ENCODE measurements at places on chromosomes 4 and X.

DNA sequence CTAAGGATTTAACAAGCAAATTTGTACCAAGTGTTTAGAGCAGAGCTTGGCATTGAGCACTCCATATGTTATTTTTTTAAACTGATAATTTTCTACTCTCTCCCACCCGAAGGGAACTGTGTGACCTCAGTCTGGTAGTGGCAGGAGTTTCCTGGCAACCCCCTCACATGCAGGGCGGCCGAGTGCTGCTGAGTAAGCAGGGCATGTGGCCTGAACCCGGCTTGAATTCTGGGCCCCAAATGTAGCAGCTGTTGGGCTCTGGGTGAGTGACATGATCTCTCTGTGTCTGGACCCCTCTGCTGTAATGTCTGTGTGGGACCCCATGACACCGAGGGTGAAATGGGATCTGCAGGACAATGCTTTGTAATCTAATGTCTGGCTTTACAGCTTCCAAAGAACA is 13.6 kb upstream of the C4orf50 start:
- no peak for DNase-seq

DNA sequence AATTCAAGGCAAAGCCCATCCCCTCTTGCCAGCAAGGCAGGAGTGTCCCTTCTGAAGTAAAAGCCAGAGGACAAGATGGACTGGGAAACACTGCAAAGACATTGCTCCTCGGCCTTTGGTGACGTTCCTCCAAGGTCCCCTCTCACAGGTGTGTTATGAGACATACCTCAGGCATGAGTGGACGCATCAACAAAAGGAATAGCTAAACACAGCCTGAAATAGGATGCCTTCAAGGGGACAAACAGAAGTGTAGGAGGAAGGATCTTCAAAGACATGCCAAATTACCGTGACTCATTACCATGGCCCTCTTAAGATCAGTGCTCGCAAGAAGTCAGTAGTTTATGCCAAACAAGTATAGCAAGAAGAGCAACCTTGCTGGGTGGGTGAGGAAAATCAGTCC is 6.0 kb upstream of the IDS start:
- DNase-seq, result no peak

DNA sequence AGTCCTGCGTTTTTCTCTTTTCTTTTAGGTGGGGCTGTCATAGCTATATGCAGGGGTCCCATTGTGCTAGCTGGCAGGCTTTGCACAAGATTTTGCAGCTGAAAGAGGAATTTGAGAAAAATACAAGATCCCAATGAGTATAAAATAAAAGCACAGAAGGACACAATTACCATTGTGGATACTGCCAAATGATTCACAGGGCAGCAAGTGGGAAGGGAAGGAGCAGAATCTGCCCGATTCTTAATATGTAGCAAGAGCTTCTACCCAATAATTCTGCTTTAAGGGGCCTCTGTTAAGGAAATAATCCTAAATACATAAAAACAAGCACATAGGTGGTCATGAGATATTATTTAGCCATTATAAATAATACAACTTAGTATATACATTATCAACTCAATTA is 25.9 kb upstream of the ING2 start:
- DNase-seq, result no peak

DNA sequence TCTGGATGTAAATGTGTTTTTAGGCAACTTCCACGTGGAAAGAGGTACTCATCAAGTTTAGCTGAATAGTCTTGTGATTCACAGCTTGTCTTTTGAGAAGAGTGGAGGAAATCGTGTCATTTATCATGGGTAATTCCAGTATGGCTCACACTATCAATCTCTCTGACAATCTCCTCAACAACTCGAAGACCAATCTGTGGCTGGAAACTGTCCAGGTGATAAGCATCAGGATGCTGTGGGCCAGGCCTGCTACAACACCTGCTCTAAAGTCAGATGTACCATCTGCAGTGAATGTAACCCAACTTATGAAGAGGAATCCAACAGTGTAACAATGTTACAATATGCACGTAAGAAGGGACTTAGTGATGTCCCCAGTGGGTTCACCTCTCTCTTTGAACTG is 132.1 kb upstream of the GK2 start:
- DNase-seq, result no peak

DNA sequence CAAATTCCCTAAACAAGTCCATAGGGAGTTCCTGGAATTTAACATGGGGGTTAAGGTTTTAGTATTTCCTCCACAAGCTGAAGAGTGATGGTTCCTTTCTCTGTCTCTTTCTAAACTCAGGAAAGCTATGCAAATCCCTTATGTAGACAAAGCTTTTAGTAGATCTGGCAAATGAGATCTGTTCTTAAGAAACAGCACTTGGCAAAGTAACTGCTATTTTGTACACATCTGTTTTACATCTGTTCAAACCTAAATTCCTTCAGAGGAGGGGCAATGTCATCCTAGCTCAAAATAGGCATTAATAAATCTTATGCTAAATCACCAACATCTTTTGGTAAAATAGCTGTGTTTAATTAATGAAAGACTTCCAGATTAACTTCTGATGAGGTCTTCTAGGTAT is 137.8 kb upstream of the TBC1D9 start:
- DNase-seq, result no peak

DNA sequence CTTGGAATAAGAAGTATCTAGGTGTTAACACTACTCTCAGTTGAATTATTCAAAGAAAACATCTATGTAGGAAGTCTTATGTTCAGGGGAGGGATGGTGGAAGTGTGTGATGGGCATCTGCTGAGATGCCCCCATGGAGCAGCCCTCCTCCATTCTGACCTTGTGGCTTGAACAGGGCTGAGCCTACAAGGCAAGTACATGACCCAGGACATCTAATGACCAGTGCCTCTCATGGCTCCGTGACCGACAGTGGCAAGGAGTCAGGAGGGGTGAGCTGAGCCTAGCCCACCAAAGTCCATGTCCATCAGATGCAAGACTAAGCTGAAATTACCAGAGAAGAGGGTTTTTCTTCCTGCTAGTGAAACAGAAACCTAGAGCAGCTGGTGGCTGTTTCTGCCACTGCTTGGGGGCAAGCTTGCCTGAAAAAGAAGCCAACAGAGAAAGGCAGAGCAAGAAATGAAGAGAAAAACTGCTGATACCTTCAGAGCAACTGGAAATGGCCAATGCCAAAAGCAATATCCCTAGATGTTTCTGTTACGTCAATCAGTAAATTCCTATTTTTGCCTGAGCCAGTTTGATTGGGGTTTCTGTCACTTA is 113.5 kb downstream of the TSPAN5 start:
- no peak for DNase-seq

- no peak for DNase-seq
These were observed 37.7 kb upstream of the OCIAD2 start for GRCh38 chr4:48944252-48944651.

DNA sequence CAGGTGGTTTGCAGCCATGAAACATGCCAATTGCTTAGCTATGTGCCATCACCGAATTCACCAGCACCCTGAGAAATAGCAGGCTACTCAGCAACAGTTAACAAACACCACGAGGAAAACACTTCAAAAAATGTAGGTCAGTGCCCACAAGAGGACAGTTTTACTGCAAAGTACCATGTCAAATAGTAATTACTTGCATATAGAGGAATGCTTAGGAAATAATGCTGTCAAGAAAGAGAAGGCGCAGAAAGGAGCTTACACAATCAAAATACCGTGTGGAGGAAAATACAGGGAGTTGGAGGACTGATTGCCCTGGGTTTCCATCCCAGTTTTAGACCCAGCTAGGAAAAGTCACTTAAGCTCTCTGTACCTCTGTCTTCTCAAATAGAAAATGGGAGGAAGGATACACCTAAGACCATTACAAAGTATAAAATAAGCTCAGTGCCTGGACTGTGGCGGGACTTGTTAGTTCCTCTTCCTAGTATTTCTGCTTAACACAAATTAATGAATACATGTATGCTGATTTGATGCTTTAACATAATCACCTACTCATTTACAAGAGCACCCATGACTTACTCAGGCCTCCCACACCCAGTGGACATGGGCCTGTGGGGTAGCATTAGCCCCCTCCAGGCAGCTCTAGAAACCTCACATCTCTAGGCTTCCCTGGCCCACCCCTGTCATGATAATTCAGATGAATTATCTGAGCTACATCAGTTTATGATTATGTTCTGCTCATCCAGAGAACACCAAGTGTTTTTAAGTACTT is 44.5 kb upstream of the IL21 start:
- DNase-seq, result no peak

DNA sequence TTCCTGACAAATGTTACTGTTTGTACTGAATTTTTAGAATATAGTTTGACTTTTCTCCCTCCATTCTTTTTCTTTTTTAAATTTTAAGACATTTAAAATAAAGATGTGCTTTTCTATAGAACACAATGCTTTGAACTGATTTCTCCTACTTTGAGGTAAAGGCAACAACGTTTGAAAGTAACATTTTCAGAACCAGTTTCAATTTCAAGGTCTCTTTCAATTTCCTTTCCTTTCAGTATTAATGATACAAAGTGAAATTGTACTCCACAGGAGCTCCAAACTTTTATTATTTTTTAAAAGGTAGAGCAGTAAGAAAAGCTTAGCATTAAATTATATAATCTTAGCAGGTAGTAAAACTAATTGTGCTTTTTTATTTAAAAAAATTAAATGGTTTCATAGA is 54.9 kb downstream of the NDST4 start:
- DNase-seq, result no peak

- DNase-seq, result no peak
These were observed 1667.9 kb upstream of the PCDH7 start for GRCh38 chr4:29052266-29052665.

GRCh38 chrX:150225266-150225665 is 137.9 kb upstream of the MAMLD1 start:
- DNase-seq, result no peak

DNA sequence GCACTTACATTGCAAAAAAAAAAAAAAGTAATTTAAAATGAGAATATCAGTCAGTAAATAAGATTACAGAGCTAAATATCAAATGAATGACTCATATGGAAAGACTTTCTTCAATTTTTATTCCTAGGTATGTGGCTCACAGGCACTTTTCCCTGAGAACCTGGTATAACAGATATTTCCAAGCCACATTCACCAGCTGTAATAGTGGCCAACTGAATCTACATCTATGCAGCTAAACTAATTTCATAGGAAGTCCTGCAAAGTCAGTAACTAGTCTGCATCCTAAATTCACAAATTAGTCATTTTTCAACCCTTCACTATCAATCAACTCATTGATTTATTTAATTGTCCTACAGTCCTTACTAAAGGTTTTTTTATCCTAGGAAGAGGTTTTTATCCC is 5.6 kb downstream of the PDE5A start:
- DNase-seq, result no peak

DNA sequence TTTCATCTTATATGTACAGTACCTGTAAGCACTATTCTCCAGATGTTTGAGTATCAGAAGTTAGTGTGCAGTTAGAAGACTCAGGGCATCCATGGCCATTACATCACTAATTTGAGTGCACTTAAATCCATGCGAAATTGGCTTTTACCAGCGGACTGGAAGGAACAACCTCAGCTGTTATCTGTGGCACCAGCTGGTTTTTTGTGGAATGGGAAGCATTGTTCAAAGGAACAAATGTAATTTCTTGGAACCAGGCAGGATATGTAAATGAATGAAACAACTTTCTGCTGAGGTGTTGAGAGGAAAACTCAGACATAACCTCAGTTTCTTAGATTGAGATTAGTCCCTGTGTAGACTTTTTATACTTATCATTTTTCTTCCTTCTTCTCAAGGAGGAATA is 60.2 kb downstream of the PDGFRA start:
- DNase-seq, result no peak

All from GM19239 (cell line).